ENCODE measurements at places on chromosomes 2 and 18.

DNA sequence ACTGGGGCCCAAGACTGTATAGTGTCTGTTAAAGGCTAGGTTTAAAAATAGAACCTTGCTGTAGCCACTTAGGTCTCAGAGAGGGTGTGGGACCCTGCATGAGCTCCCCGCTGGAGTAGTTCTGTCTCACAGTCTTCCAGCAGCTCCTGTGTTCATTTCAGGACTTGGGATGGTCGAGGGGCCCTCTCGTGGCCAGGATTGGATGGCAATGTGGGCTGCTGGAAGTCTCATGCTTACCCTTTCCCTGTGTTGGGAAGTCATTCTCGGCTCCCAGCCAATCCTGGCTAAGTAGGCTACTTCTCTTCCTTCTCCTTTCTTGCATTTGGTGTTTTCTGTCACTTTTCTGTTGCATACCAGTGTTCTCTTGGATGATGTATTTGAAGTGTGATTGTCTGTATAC is 284.0 kb upstream of the GCFC2 start:
- DNase-seq: no peak

GRCh38 chr2:132645176-132645575 is 24.8 kb downstream of the LYPD1 start:
- no peak for DNase-seq

- no peak for DNase-seq
These were observed 10.6 kb upstream of the HNRNPLL start for GRCh38 chr2:38613126-38613848.

DNA sequence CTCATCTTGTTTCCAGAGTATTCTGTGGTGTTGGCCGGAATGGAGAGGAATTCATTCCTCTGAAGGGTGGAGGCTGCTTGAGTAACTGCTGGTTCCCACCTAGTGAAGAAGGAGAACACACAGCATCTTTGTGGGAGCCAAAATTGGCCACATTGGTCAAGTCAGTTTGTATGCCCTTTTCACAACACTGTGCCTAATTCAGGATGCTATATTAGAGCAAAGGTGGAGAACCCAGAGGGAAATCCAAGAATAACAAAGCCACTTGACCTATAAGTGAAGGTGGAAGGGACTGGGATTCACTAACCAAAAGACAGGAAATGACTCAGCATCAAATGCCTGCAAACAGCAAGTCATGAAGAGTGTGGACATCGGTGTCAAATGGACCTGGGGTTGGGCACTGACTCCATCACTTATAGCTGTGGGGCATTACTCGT is 27.3 kb upstream of the MLPH start:
- DNase-seq: no peak

DNA sequence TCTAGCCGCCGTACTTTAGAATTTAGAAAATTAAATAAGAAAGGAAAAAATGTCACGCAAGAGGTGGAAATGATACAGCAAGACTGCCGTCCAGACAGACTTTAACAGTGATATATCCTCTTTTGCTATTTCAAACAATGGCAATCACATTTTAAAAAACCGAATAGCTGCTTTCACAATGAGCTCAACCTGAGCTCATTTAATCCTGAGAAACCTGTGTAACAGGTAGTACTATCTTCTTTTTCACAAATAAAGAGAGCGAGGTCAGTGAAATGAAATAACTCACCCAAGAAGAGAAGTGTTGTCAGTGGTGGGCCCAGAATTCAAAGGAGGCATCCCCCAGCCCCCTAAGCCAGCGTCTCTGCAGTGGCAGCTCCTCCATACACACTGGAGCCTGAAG is 60.7 kb upstream of the DAPL1 start:
- DNase-seq: no peak

- no peak for DNase-seq
These were observed 730.8 kb downstream of the DCC start for GRCh38 chr18:53070788-53071187.

- DNase-seq: peak; percentile 33
These were observed 1.4 kb downstream of the FZD5 start for GRCh38 chr2:207768168-207768865.

DNA sequence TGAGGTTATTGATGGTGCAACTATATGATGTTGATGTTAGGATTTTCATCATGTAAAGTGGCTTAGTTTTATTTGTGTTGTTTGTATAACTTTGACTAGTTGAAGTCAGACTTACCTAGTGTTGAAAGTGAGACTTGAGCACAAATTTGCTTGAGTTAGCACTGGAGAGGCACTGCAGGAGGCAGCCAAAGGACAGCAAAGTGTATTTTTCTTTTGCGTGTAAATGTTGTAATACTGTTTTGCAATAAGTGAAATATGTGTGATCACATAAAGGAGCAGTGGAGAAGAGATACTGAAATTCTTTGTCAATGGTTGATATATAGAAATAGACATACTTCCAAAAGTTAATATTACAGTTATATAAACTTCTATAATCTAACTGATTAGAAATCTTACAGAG is 332.0 kb upstream of the RAB12 start:
- DNase-seq: no peak

GRCh38 chr18:35770376-35771014 is 189.0 kb downstream of the GALNT1 start:
- no peak for DNase-seq

DNA sequence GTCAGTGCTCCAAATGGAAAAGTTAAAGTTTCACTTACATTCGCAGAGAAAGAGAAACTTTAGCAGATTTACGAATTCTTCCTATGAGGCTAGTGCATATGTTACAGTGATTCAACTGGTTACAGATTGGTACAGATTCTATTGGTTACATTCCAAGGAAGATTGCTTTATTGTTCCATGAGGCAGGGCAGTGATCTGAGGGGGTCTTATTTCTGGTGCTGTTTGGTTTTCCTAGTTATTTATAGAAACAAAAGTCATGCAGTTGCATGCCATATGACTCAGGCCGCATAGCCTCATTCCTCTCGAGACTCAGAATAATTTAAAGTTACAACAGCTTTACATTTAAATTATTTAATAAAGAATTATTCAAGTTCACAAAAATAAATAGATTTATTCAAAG is 385.4 kb upstream of the SYT4 start:
- no peak for DNase-seq

GRCh38 chr18:58161659-58162058 is 117.6 kb downstream of the NEDD4L start:
- no peak for DNase-seq

DNA sequence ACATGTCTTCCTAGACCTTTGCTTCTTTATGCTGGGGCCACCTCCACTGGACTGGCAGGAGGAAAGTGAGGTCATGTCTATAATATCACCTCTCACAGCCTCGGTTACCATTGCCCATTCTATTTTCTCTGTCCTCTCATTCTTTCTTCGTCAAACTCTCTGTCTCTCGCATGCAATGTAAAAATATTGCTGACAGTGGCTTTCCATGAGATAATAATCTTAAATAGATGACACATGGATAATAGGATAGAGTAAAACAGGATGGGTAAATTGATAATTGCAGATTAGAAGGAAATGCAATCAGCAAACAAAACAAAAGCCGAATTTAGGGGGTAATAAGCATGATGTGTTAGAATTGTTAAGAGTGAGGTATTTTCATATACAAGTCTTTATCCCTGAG is 215.7 kb upstream of the PARD3B start:
- no peak for DNase-seq

DNA sequence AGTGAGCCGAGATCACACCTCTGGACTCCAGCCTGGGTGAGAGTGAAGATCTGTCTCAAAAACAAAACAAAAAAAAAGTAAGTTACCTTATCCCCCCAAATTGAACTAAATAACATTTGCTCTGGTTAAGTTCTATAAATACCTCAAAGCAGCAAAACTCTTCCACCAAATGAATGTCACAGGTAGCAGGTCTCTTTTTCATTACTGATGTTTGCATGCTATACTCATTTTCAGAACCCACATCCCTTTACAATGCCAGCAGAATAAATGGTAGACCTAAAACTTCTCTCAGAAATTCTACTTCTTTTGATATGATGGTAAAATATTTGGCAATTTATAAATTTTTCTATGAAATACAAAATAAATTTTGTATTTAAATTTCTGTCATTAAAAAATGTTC is 22.3 kb downstream of the INO80D start:
- DNase-seq: no peak

GRCh38 chr2:231676243-231676642 is 32.1 kb upstream of the PTMA start:
- no peak for DNase-seq

DNA sequence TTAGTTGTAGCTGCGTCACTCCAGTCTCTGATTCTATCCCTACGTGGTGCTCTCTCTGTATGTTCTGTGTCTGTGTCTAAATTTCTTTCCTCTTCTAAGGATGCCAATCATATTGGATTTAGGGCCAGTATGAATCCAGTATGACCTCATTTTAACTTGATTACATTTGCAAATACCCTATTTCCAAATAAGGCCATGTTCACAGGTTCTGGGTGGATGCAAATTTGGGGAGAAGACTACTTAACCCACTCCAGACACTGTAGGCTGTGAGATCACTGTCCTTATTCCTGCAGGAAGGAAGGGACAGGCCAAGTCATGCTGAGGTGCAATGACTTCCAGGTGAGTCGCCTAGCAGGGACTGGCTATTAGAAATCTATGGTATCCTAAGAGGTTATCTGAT is 272.2 kb downstream of the CELF4 start:
- no peak for DNase-seq

GRCh38 chr2:226691255-226691654 is 108.4 kb downstream of the IRS1 start:
- no peak for DNase-seq

DNA sequence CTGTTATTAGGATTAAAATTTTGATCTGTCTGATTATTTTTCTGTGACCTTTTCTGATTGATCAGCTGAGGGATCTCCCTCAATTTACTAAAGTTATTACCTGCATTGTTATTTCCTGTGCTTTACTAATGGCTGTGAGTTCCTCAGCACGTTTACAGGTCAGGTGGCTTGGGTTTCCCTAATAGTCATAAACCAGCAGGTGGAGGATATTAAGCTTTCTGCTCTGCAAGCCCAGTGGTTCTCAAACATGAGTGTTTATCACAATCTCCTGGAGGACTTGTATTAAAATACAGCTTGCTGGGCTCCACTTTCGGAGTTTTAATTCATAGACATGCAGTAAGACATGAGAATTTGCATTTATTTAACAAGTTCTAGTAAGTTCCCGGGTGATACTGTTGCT is 22.4 kb upstream of the UGP2 start:
- no peak for DNase-seq

GRCh38 chr2:171056307-171056706 is 104.4 kb downstream of the TLK1 start:
- no peak for DNase-seq

GRCh38 chr18:45525301-45525700 is 90.0 kb upstream of the SLC14A2 start:
- no peak for DNase-seq

DNA sequence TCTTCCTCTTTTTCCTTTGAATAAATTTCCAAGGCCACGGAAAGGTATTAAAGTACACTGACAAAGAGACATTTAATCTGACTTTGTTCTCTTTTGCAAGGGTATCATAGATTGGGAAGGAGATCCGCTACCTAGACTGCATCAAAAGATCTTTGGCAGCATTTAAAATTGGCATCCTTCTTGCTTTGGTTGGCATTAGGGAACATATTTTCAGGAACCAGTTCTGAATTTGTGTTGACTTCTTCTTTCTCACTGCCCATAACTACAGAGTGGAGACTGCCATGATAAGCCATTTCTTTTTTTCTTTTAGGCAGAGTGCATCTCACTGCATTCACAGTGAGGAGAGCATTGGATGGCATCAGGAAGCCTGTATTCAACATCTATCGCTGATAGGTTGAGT is 83.4 kb downstream of the DOCK10 start:
- no peak for DNase-seq

- DNase-seq: peak; percentile 66
These were observed 28.5 kb upstream of the MCFD2 start for GRCh38 chr2:46943881-46944798.

- no peak for DNase-seq
These were observed 230.5 kb downstream of the ETAA1 start for GRCh38 chr2:67627456-67628207.

GRCh38 chr2:161238560-161239325 is 69.5 kb upstream of the PSMD14 start:
- peak; percentile 64 for DNase-seq

DNA sequence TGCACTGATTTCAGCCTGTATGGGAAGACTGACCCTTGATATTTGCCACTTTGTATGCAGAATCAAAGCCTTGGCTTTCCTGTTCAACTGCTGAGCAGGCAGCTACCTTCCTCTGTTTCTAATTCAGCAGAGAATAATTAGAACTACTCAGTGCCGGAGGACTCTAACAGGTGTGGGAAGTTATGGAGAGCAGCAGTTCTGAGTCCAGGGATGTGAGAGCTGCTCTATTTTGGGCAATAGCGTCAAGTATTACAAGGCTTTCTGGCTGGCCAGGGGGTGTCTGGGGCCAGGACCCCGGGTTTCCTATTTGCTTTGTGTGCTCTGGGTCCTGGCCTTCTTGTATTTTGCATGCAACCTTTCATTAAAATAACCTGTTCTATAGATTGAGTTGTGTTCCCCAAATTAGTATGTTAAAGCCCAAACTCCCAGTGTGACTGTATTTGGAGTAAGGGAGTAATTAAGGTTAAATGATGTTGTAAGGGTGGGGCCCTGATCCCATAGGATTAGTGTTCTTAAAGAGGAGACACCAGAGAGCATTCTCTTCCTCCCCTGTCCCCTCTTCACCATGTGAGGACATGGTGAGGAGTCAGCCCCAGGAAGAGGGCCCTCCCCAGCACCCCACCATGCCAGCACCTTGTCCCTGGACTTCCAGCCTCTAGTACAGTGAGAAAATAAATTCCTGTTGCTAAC is 5.6 kb upstream of the NTSR2 start:
- no peak for DNase-seq

GRCh38 chr18:48252525-48252924 is 156.7 kb downstream of the ZBTB7C start:
- DNase-seq: no peak
